ENCODE measurements at places on chromosomes 12 and 14. TPM values are rescaled to one million over a fixed set of nuclear protein-coding genes. Genes with fewer than 3 reads are reported as not detected.

DNA sequence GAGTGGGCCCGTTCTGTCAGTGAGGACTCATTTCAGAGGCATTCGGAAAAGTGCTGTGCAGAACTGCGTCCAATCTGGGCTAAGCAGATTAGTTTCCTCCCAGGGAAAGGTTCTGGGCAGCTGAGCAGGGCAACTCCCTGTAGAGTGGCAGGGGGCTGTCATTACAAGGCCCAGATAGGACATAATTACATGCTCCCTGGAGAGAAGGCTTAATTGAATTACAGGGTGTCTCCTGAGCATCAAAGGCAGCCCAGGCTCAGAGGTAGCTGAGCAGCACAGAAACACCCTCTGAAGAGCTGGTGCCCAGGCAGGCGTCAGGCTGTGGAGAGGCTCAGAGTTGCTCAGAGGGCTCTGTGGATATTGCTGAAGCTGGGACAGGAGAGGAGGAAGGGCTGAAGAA is 36.0 kb downstream of the SLC8A3 start:
- DNase-seq, result no peak

DNA sequence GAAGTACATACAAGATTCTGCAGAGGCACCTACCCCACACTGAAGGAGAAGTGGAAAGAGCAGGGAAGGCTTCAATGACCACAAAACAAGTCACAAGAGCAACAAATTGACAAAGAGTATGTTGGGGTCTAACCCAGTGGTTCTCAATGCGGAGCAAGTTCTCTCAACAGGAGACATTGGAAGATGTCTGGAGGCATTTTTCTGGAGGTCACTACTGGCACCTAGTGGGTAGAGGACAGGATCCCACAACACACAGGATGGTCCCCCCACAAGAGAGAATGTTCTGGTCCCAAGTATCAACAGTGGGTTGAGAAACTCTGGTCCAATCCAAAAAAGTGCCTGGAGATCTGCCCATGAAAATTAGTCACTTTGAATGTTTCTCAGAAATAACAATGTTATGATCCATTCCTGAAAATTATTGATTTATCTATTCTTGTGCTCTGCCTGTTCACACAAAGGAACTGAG is 3.4 kb downstream of the SSH1 start:
- peak; percentile 15 for DNase-seq

DNA sequence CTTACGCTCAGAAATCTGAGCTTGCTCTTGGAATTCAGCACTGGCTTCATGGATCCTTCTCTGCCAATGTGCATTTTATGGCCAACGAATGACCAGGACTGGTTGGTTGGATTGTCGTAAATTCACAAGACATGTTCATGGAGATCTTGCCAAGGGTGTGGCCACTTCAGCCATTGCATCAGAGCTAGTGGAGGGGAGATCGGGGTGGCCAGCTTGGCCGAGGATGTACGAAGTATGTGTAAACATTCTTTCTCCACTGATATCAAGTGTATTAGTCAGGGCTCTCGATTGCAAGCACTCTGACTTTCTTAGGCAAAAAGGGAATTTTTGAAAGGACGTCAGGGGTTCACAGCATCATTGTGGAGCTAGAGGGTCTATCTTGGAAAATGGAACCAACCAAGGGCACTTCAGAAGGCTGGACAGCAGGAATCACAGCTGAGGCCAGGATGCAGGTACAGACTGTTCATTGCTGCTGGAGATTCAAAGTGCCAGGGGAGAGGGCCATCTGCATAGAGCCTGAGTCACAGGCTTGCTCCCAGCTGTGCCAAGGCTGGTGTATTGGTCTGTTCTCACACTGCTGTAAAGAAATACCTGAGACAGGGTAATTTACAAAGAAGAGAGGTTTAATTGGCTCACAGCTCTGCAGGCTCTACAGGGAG is 32.9 kb upstream of the ADGRD1 start:
- DNase-seq, result no peak

DNA sequence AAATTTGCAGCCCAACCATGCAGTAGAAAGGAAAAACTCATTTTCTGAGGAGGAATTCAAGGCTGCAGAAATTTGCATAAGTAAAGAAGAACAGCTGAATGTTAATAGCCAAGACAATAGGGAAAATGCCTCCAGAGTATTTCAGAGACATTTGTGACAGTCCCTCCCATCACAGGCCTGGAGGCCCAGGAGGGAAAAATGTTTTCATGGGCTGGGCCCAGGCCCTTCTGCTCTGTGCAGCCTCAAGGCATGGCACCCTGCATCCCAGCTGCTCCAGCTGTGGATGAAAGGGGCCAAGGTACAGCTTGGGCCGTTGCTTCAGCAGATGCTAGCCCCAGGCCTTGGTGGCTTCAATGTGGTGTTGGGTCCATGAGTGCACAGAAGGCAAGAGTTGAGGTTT is 62.3 kb downstream of the ATXN7L3B start:
- no peak for DNase-seq

Gene ADAMTS20
- not detected for total RNA-seq

Data from pancreas (tissue), 10 donors.